ENCODE measurements at places on chromosomes 7 and 10.

DNA sequence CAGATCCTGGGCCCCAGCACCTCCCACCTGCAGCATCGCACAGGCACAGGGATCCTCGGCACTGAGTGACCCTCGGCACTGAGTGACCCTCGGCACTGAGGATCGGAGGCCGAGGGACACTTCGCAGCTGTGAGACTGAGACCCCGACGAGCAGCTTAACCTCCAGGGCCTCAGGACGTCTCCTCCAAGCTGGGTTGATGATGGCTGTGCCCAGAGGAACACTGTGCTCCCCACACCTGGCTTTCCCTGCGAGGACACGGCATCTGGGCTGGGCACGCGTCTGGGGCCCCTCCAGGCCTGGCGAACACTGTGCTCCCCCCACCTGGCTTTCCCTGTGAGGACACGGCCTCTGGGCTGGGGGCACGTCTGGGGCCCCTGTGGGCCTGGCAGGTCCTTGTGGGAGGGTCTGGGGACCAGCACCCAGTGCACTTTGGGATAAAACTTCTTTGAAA, 158.3 kb upstream of the PPP2R2D start:
- ATAC-seq: no peak

DNA sequence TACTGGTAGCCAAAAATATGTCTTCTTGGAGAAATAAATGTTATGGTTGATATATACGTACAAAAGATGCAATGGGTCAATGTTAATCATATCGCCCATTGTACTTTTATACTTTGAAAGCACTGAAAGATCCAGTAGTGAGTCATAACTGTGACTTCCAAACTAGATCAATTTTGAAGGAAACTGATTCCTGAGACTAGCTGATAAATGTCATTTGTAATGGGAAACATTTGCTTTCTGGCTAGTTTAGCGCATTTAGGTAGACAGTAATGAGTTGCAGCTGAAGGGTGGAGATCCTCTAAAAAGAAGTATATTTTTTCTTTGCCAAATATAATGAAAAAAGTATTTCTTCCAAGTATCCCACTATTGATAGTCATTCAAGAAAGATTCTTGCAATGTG, 53.5 kb upstream of the ARHGAP21 start:
- ATAC-seq: no peak

GRCh38 chr10:97463363-97464132, 17.6 kb downstream of the ZDHHC16 start:
- ATAC-seq: no peak

- peak; percentile 28 for ATAC-seq
Observed at GRCh38 chr10:12334186-12334530, 15.2 kb upstream of the CAMK1D start.

DNA sequence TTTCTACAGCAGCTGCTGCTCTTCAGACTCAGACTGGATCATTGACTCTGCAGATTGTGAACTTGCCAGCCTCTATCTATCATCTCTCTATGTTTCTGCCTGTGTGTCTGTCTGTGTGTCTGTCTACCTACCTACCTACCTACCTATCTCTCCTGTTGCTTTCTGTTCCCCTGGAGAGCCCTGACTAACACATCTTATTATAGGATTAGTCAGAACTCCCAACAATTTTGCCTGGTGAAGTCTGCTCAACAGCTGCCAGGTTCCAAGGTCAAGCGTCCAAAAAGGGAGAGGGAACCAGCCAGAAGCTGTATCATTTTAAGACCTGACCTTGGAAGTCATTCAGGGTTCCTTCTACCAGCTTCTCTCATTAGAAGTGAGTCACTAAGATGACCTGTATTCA, 579.0 kb upstream of the DPP6 start:
- ATAC-seq: no peak

GRCh38 chr7:128360359-128360678, 1.2 kb downstream of the PRRT4 start:
- no peak for ATAC-seq

DNA sequence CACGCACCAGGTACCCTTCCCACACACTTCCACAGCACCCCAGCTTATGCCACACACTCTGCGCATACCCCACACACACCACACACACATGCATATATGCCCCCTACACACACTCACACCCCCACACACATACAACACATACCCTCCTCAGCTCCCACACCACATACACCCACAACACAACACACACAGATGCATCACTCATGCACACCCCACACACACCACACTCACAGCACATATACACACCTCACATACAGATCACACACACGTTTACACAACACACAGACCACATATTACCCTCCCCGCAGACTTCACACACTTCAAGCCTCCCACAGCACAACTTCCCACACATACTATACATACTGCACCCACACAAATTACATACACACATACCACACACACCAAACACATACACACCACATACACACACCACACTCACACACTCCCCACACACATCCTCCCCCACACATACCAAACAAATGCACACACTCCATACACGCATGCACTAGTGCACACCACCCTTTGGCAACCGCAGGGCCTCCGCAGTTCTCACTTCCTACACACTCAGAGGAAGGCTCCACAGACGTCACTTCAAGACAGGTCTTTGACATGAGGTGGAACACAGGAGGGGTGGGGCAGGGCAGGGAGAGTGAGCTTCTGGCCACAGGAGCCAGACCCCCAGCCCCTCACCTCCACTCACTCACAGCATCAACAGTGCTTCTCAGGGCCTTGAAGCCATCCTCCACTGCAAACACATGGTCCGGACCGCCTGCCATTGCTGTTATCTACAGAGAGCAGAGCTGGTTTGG, 18.5 kb upstream of the ANTXRL start:
- ATAC-seq: peak; percentile 85

DNA sequence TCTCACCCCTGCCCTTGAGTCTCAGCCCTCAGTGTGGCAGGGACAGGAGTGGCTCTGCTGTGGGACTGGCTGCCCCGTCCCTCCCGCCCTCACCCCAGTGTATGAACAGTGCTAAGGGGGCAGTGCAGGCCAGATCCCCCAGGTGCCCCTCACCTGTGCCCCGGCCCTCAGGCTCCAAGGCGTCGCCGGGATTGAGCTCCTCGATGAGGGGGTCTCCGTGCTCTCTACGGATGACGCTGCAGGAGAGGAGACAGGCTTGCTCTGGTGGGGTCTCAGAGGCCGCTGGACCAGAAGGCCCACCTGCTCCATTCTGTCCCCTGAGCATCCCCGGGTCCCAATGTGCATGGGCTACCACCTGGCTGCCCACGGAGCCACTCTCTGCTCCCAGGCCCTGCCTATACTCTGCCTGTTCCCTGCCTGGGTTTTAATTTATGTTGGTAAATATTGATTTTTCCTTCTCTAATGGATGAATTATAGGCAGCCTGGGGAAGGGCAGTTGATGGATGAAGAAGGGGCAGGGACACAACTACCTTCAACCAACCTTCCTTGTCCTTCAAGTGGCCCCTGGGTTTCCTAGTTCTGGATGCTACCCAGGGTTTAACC, 47.2 kb downstream of the GOLGA7B start:
- ATAC-seq: no peak

DNA sequence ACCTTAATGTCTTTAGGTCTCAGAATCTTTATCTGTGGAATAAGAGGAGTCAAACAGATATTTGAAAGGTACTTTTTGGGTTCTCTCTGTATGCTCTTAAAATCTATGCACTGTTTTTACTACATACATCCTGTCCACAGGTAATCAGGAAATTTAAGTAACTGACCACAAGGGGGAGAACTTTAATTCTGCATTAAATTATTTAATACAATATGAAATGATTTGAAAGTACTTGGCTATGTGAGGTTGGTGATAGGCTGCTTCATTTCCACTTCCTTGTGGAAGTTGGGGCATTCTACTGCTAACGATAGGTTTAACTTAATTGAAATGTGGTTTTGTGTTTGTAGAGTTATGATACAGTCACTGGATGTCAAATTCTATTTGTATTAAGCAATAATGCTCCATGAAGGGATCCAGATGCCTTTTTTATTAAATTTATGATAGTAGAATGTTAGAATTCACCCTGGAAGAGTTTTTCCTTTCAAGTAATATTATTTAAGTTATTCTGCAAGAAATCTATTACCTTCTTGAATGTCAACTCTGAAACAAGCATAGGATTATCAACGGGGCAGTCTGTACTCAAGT, 6.0 kb downstream of the TEX47 start:
- no peak for ATAC-seq

All from stimulated activated memory B cell treated with anti-CD40 and anti-IgM and Interleukin-4, amounts not matched to agents 10 μg/mL and 1 μg/mL and 100 μg/mL, for 72 hours (primary cell).